Esophagus muscularis mucosa (tissue), 4 donors: ENCODE measurements at places on chromosomes 16 and 17.
A peak's percentile ranks its signal among the peaks of the same experiment; 100 is the strongest.

GRCh38 chr16:4690946-4691665, 2.3 kb upstream of the NUDT16L1 start:
- DNase-seq, result no peak

- no peak for DNase-seq
These were observed 28.9 kb upstream of the CFAP20 start for GRCh38 chr16:58157951-58158540.

- no peak for DNase-seq
These were observed 476.5 kb downstream of the TMEM114 start for GRCh38 chr16:8113843-8114242.

GRCh38 chr16:47069313-47069712, 74.4 kb downstream of the NETO2 start:
- DNase-seq, result no peak

DNA sequence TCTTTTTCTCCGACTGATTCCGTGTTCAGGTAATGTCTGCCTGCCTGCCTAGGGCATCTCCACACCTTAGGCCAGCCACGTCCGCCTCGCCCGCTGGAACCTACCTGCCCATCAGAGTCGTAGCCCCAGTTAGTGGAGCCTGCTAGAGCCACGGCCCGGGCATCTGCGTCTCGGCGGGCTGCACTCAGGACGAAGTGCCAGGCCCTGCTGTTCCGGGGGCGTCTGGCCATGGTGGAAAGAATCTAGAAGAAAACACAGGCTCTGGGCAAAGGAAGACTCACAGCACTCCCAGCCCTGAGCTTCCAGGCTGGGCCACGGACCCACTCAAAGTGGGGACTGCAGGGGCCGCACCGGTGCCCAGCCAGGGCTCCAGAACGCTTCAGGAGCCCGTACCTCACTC, 1.1 kb downstream of the SPSB3 start:
- no peak for DNase-seq

- no peak for DNase-seq
These were observed 8.7 kb upstream of the SLC7A5 start for GRCh38 chr16:87877942-87878507.

DNA sequence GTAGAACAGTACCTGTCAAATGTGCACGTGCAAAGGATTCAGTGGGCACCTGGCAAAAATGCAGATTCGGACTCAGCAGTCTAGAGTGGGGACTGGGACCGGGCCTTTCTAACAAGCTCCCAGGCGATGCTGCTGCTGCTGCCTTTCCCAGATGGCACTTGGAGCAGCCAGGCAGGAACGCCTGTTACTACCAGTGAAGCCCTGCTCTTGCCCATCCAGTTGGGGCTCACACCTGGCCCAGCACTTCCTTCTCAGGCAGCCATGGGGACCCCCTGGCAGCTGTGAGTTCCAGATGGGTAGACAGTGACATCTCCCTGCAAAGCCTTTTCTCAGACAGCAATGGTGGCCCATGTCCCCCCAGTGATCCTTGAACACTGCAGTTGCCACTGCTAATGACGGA, 30.4 kb downstream of the KDM8 start:
- no peak for DNase-seq

GRCh38 chr17:66949501-66949900, 15.0 kb upstream of the CACNG4 start:
- DNase-seq, result no peak

DNA sequence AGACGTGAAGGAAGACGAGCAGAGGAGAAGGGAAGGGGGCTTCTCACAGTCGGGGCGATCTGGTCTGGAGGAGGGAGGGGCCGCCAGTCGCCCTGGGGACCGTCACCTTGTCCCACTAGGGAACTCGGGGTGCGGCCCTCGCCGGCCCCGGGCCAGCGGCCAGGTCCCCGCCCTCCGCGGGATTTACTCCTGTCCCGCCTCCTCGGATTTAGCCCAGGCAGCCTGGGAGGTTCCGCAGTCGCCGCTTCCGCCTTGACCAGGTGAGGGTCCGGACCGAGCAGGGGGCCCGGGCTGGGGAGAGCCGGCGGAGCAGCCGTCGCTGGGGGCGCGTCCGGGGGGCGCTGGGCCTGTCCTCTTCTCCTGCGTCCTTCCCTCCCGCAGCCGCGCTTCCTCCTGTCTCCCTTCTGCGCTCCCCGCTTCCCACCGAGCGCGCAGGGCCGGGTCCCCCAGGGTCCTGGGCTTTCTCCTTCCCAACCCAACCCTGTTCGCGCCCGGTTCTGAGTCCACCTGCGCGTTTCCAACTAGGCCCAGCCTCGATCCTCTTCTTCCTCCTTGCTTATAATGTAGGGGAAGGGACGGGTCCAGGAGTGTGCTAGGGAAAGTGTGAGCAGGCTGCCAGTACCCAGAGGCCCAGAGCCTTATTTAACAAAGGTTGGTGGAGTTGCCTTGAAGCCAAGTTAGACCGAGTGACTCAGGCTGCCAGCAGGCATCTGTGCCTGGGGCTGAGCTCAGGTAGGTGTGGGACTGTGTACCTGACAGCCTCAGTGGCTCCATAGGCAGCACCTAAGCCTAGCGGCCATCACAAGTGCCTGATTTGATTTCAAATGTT, at the start of gene TNK1:
TNK1 (plus strand) TSS at position 235 of the 829 bp plus-strand sequence. CDS start 1,838 bp downstream, outside the sequence.
- DNase-seq, result no peak

DNA sequence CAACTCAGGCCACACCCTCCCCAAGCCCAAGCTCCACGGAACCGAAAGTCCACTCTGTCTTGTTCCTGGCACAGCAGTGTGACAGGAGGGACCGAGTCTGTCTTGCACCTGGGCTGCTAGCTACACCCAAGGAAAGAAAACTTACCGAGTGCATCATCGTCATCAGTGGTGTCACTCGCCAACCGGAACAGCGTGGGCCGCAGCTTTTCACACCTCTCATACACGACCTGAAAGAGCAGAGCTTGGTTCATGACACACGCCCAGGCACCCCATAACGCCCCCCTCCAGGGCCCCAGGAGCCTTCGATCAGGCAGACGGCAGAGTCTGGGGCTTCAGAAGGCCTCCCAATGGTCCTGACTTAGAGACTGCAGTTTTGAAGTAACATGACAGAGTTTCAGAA, 27.5 kb downstream of the GGA2 start:
- DNase-seq, result no peak

- DNase-seq, result no peak
These were observed 45.1 kb downstream of the MYH11 start for GRCh38 chr16:15811481-15812400.

DNA sequence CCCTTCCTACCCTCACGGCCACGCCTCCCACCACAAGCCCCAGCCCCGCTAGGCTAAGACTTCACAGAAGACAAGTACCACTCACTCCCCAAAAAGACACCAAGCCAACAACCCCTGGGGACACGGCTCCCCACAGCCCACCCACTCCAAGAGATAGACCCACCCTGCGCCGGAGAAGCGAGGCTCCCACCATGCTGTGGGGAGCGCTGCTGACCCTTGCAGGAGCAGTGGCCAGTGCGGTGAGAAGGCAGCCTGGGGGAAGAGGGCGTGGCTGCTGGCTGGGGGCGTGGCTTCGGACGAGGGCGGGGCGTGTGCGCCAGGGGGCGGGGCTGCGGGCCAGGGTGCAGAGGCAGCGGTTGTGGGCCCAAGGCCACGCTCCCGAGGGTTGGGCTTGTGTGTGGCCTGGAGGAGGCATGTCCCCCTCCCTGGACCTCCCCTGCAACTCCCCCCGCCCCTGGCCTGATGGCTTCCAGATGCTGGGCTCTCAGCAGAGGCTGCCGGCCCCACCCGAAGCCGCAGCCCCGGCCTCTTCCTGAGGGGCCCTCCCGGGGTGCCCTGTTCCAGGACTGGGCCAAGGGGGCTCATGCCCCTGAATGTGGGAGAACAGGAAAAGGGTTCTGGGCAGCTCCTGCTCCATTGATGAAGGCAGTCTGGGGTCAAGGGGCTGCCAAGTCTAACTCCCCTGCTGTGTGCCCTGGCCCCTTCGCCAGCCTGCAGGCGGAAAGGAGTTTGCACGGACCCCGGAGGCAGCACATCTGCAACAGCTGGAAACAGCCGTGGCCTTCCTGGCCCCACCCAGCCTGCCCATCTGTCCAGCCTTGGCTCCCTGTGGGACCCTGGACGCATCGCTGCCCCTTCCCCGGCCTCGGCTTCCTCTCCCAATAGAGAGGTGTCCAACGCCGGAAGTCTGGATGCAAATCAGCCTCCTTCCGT, 9.1 kb downstream of the TFAP4 start:
- peak; percentile 92 for DNase-seq

DNA sequence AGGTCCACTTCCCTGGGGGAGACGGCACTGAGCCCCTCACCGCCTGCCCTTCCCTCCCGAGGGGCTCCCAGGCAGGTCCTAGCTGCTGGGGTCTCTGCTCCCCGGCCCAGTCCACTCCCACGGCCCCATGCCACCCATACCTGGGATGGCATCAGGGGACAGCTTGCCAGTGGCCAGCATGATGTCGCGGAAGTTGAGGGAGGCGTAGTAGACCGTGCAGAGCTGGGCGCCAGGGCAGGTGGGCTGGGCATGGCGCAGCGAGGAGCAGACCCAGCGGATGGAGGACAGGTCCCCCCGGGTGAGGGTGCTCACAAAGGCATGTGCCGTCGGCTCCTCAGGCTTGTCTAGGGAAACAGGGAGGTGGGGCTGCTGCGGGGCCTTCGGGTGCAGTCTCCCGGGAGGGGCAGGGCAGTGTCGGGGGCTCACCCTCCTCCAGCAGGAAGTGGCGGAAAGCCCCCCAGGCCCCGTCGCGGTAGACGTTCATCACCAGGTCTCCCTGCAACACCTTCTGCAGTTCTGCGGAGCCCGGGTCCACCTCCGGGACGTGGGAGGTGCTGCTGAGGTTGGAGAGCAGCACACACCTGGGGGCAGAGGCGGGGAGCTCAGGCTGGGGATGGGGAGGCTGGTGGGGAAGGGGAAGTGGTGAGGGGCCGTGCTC, 13.5 kb downstream of the FASN start:
- DNase-seq, result no peak

DNA sequence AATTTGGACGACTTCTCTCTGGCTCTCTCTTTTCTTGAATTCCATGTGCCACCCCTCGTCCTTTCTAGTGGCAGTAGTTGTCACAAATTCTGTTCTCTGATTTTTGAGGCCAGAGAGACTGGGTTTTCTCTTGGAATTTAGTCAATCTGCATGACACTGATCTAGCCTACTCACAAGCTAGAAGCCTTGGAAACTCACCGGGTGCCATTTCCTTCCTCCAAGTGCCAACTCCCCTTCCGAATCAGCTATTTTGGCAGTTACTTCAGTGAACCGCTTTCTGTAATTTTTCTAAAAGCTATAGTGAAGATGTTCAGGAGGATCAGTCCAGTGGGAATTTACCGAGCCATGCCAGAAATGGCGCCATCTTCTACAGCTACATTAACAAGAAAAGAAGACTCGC, 228.9 kb downstream of the PMP22 start:
- no peak for DNase-seq

- no peak for DNase-seq
These were observed at the start of gene IL34 for GRCh38 chr16:70646260-70647241. TSS of gene IL34 (plus strand) at chr16:70646559. CDS start at chr16:70646948, 389 bp downstream.

- no peak for DNase-seq
These were observed 22.1 kb downstream of the C17orf58 start for GRCh38 chr17:67974185-67974584.

DNA sequence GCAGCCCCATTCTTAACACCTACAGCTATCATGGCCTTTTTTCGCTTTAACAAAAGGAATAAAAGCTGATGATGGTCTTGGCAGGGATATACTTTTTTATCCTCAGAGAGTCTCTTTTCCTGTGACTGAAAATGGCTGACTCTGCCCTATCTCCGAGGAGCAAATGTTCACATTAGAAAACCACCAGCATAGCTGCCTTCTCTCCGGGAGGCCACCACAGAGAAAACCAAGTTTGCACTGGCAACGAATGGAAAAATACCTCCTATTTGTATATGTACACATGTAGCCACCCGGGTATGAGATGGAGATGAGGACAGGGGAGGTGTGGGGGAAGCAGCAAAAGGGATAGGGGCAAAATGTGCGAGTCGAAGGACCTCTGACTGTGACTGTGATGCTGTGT, 88.2 kb downstream of the STX8 start:
- DNase-seq, result peak; percentile 19

DNA sequence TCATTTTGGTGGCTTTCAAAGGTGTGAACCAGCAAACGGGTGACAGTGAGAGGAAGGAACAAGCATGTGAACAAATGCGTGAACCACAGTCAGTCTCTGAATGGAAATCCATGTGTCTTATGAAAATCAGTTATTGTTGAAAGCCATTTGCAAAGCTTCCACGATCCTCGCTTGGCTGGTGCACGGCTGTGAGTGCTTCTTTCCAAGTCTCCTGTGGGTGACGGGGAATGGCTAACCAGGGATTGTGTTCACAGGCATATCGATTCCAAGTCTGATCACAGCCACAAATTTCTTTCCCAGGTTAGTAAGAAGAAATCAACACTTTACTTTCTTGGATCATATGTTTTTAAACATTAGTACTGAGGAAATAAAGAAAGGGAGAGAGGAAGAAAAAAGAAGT, 556.9 kb upstream of the RBFOX1 start:
- DNase-seq, result no peak

DNA sequence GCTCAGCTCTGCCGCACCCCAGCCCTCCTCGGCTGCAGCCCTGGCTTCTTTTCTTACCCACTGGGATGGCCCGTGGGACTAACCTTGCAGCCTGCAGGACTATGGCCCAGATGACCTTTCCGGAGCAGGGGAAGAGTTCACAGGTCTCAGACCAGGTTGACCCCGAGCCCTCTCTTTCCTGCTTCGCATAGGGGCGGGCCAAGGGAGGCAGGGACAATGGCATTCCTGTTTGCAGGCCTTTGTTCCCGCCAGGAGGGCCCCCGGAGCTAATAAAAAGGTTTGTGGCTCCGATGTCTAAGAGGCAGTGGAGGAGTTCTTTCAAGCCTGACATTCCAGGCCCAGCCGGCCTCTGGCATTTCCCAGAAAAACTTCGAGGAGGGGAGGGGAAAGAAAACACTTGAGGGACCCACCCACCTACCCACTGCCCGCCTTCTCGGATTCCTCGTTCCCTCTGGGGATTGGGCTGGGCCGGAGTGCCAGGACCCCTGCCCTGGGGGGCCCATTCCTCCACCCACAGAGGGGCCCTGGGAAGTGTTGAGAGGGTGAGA, 5.8 kb upstream of the SOCS3 start:
- DNase-seq, result no peak

DNA sequence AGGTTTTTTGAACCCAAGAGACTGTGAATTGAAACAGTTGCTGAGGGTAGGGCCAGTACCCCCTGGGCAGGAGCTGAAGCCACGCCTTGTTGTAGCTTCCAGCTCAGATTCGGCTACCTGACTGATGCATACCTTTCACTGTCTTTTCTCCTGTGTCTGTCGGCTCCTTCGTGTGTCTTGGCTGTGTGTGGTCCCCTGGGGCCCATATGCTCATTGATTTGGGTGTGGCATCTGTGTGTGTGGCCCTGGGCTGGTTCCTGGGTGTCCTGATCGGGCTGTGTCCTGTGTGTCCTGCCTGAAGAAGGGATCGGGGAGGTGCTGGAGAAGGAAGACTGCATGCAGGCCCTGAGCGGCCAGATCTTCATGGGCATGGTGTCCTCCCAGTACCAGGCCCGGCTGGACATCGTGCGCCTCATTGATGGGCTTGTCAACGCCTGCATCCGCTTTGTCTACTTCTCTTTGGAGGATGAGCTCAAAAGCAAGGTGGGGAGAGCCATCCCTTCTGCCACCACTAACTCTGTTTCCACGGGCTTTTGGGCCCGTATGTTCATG, 20.9 kb downstream of the CASKIN2 start:
- DNase-seq, result no peak
